ENCODE measurements at places on chromosomes 7 and 10.
A peak's percentile ranks its signal among the peaks of the same experiment; 100 is the strongest.

- DNase-seq = no peak
These were observed at the start of gene EPHB4 for GRCh38 chr7:100827330-100828226. TSS of gene EPHB4 (minus strand) at chr7:100827523. CDS start at chr7:100827030, 493 bp downstream.

GRCh38 chr7:39650676-39651075, 27.3 kb downstream of the RALA start:
- DNase-seq = peak; percentile 16

DNA sequence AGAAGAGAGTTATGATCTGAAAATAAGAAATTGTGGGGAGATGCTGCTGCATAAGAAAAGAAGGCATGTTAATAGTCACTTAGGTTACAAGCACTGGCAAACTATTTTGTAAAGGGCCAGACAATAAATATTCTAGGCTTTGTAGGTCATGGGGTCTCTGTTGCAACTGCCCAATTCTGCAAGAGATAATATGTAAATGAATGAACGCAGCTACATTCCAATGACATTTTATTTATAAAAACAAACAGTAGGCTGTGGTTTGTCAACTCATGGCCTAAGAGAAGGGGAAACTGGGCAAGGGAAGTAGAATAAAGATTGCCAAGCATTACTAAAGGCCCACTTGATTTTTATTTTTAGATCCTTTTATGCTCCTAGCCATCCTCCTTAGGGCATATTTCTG, 133.1 kb downstream of the RAPGEF5 start:
- no peak for DNase-seq

- DNase-seq = no peak
These were observed 10.8 kb downstream of the TOMM7 start for GRCh38 chr7:22811746-22812280.

DNA sequence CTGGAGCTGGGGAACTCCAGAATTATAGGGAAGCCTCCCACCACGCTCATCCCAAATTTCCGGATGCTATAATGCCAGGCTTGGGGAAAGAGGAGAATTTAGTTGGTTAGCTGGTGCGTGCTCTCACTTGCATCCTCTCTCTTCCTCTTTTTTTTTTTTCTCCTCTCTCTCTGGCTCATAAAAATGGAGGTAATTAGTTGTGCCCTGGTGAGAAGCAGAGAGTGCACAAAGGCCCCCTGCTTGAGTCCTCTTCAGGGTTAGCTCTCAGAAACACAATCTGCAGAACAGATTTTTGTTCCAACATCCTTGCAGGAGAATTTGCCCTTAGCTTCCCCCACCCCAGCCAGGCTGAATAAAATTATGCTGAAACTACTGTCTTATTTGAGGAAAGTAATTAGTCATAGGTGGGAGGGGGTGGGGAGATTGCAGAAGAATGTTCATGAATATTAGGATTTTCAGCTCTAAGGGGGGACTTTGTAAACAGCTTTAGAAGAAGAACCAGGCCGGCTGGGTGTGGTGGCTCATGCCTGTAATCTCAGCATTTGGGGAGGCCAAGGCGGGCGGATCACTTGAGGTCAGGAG, 7.6 kb downstream of the SERPINE1 start:
- no peak for DNase-seq

- no peak for DNase-seq
These were observed 8.0 kb upstream of the ELFN1 start for GRCh38 chr7:1662101-1662500.

- no peak for DNase-seq
These were observed 221.1 kb downstream of the KCNMA1 start for GRCh38 chr10:77416311-77417135.

DNA sequence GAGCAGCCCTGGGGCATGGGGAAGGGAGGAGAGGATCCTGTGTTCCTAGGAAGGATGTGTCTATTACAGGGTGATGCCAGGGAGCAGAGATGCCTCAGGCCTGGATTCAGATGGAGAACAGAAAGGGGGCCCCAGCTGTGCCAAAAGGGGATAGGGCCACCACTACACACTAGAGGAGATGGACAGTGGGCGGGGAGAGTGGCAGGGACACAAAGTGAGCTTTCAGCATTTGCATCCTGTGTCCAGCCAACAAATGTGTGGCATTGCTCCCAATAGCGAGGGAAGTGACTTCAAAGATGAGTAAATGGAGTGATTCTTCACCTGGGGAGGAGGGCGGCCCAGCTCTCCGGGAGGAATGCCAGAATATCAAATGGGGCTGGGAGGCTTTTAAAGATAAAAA, 64.9 kb upstream of the WAPL start:
- no peak for DNase-seq

DNA sequence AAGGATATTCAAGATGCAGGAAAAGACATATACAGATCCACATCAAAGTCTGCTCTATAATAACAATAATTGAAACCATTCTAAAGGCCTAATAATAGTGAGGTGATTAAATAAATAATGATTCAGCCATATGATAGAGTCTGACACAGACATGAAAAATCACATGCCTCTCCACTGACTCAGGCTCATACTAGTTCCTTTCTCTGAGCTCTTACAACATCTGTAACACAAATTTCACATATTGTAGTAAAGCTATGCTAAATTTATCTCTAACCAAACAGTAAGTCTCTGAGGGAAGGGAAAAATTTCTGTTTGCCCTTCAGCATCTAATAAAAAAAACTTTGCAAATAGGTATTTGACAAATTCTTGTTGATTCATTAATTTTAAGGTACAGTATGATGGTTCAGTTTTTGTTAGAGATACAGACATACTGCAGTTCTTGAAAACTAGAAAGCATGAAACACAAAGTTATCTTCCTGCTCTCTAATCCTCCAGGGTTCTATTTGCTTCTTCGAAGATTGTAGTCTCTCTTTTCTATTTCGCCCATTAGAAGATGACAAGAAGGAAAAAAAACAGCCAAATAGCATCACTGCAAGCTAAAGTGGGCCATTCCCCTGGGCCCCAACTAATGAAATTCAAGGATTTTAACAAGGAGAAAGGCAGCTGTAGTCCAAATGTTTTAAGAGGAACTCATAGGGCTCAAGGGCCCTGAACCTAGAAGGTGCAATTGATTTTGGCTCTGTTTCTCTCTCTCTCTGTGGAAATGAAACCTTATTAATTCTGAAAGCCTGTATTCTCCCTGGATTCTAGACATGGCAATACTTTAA, 53.9 kb downstream of the CUBN start:
- no peak for DNase-seq

GRCh38 chr10:113552014-113552413, 839 bp upstream of the HABP2 start:
- DNase-seq = no peak

DNA sequence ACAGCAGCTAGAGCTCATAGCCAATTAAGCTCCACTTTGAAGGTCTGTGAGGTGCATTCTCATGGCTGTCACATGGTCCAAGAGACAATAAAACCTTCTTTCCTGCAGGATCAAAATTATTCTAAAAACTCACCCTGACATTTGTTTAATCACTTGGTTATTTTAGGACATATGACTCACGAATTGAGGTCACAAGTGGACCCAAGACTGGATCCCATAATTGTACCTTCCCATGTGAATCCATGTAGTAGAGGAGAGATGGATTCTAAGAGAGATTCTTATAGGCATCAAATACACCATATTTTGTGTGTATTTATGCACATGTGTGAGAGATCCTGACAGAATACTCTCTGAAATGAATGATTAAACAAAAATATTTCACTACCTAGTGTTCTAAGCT, 18.1 kb downstream of the POLR1F start:
- DNase-seq = no peak

DNA sequence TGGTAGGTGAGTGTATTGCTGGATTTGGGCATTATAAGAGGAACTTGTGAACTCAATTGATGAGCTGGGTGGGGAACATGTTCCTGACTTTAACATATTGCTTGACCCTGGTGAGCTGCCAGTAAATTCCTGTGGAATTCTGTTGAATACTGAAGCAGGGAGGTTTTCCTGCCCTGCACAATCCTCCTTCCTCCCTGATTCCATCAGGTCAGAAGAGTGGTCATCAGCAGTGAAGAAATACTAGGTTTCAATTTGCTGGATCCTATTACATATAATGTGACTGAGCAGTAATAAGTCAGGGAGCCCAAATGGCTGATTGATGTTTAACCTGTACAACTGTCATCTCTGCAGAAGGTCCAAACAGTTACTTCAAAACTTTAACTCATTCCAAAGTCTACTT, 581.2 kb downstream of the SUGCT start:
- DNase-seq = no peak

DNA sequence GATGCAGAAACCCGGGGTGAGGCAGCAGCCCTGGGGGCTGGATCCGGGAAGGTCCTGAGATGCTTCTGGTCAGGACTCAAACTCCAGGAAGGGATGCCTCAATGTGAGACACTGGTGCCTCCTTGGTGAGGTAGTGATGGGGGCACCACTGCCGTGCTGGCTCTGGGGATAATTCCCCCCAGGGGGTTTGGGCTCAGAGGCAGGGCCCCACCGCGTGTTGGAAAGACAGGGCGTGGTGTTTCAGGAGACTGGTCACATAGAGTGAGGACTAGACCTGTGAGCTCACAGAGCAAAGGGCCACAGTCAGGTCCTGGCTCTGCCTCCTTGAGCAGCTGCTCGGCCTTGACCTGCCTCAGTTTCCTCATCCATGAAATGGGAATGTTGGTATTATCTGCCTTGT, 361.9 kb downstream of the GLRX3 start:
- no peak for DNase-seq

- DNase-seq = no peak
These were observed 107.1 kb downstream of the PIP4K2A start for GRCh38 chr10:22607261-22607660.

DNA sequence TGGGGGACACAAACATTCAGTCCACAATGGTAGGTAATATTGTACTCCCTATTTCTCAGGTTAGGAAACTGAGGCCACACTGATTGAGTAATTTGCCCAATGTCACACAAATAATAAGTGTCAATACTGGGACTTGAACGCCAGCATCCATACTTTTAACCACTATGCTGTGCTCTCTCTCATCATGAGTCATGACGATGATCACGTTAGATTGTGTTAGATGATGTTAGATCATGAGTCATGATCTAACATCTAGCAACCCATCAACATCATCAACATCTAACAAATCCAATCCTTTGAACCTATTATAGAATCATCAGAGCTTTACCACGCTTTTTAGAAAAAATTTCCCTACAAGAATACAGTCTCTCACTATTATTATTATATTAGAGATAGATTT, 28.1 kb upstream of the HERPUD2 start:
- DNase-seq = no peak

GRCh38 chr7:117043108-117043825, 90.0 kb downstream of the ST7 start:
- no peak for DNase-seq

DNA sequence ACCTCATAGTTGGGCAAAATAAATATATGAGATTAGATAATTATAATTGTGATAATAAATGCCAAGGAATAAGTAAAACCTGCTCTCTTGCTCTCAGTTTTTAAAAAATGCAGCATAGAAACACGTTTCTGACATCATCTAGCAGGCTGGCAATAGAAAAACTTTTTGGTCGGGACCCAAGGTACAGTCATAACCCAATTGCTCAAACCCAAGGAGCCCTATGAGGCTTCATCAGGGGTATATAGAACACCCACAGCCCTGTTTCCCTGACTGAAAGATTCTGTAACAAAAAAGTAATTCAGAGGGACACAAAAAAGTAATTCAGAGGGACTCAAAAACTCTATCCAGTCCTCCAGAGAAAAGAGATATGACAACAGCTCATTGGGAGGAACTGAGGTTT, 3.8 kb downstream of the PDE1C start:
- DNase-seq = no peak

DNA sequence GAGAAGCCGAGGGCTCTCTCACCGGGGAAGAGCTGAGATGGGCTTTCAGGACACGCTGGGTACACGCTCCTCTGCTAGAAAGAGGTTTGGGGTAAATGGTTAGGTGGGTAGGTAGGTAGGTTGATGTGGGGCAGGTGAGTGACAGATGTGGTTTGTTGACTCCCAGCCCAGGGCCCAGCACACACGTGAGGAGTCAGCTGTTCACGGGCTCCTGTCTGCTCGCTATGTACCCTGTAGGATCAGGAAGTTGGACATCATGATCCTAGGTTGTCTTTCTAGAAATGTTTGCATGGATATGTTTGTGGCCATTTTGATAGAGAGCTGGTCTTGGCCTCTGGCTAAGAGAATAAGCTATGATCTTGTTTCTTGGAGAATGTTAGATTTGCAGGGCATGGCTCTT, 109.0 kb downstream of the TACC2 start:
- DNase-seq = no peak

DNA sequence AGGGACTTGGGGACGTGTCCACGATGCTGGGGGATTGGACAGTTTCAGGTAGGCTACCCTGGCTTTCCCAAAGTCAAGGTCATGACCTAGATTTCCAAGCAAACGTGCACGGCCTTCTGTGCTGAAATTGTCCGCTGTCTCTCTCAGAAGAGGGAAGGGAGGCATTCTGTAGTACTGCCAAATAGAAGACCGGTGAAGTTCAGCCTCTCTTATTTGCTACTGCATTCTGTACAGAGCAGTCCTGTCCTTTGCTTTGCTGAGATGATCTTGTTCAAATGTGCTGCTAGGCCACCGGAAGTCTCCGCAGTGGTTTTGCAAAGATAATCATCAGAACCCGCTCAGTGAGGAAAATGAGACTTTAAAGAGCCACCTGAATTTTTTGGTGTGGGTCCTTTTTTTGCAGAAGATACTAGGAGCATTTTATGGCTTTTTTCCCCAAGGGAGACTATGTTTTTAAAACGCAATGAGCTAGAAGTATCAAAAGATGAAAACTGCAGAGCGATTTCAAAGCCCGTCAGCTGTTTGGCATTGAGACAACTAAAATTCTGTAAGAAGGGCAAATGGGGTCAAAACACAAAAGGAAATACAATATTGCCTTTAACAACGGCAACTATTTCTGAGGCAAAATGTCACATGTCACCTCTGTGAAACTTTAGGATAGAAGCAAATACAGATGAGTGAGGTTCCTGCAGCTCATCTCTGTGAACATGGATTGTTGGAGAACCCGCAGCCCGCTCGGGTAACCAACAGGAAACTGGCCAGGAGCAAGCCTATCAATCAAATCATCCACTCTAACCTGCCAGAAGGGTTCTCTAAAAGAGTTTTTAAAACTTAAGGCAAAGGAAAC, 1.3 kb upstream of the NMT2 start:
- DNase-seq = no peak

- no peak for DNase-seq
These were observed 35.2 kb downstream of the ZNF487 start for GRCh38 chr10:43471935-43472720.

DNA sequence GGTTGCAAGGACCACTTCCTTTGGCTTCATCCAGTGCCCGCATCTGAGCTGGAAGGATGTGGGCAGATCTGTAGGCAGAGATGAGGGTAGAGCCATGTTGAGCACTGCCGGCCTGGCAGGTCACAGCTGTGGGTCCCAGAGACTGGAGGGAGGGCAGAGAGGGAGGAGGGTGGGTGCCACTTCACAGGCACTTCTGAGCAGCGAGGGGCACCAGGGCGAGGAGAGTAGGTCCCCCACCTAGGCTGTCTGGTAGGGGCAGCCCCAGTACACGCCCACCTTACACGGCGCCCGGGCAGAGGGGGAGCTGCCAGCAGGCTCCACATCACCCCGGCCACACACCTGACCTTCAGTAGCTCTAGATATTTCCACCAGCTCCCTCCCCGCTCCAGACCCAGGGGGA, 473.0 kb upstream of the FOXK1 start:
- no peak for DNase-seq

Measured in GOT3 (cell line).